ENCODE measurements at places on chromosomes 6 and 20. TPM values are rescaled to one million over a fixed set of nuclear protein-coding genes. Genes with fewer than 3 reads are reported as not detected.

- no peak for DNase-seq
These were observed 22.4 kb upstream of the SLC9A8 start for GRCh38 chr20:49790077-49790798.

DNA sequence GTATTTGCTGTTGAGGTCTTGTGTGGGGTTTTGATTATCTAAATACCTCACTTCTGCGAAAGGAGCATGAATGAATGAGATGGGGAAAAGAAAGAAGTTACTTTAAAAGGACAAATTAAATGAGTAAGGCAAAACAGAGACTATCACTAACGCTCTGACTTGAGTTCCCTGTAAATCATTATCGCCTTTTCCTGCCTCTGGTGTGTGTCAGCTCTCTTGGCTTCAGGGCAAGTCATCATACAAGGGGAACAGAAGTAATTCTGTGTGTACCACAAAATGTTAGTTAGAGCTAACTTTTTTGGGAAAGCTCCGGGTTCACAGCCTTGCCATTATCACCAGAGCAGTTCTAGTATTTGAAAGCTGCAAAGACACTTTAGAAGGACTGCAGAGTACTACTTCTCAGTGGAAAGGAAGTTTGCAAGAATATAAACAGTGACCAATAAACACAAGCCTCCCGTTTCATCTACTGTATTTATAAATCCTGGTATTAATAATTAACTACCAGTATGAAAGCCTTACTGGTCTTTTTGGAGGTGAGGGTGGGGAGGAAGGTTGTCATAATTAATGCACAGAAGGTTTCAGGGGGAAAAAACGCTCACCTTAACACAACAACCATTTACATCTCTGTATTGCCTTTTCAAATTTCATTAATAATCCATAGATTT lies 1.2 kb downstream of the DZANK1 start:
- no peak for DNase-seq

DNA sequence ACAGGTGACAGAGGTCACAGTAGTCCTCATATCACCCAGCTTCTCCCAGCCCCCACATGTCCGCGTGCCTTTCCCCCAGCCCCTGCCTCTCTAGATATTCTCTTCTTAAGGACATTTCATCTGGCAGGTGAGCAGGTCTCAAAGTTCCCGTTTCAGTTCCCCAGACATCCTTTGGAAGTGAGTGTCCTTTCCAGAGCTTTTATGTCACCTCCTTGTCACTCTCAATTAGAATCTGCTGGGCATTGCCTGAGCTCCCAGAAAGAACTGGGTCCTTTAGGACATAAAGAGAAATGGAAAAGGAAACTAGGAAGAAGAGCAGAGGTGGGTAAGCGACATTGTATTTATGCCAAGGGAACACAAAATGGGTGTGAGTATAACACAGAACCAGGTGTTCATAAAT lies 66.9 kb upstream of the CEP85L start:
- DNase-seq: no peak

Gene BFSP1
- total RNA-seq: 1.3 TPM

- no peak for DNase-seq
These were observed 55.8 kb upstream of the TFAP2D start for GRCh38 chr6:50657513-50657912.

GRCh38 chr20:53984356-53985149 lies 85.8 kb downstream of the BCAS1 start:
- DNase-seq: peak; percentile 90

DNA sequence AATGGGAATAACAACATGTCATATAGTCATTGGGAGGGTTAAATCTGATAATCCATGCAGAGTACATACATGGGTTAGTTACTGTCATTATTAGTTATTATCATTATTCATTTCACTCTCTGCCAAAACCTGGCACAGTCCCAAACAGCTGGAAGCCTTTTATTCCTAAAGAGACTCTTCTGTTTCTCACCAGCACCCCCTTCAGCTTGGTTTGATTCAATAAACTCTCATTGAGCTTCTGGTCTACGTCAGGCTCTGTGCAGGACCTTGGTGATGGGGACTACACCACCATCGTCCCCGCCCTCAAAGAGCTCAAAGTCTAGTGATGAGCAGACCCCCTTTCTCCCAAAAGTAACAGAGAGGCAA lies 2.3 kb downstream of the KCNK15 start:
- no peak for DNase-seq

- DNase-seq: no peak
These were observed 146.6 kb downstream of the SOBP start for GRCh38 chr6:107636486-107636885.

Gene NCR2
- total RNA-seq: not detected

GRCh38 chr6:139582956-139583355 lies 208.5 kb upstream of the CITED2 start:
- DNase-seq: no peak

DNA sequence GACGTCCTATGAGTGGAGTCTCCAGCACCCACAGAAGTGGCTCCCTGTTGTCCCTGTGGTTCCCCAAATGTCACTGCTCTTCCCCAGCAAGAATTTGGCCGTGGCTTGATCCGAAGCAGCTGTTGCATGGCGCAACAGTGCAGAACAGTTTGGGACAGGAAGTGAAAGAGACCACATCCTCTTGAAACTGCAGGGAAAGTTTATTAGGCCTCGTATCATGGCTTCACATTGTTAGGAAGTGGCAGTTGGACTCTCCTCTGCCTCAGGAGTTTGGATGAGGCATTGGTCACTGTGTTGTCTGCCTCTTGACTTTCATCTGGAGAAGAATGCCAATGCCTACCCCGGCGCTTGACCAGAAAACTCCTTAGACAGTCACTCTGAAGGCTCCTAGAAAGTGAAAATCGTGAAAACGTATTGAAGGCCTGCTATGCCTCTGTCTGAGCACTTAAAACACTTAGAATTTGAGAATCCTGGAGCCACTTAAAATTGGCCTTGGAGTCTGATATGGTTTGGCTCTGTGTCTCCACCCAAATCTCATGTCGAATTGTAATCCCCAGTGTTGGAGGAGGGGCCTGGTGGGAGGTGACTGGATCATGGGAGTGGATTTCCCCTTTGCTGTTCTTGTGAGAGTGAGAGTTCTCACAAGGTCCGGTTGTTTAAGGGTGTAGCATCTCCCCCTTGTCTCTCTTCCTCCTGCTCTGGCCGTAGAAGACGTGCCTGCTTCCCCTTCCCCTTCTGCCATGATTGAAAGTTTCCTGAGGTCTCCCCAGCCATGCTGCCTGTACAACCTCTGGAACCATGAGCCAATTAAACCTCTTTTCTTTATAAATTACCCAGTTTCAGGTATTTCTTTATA lies 334.9 kb upstream of the JARID2 start:
- DNase-seq: peak; percentile 75

GRCh38 chr6:6386010-6386409 lies 65.5 kb upstream of the F13A1 start:
- DNase-seq: no peak

Gene KCNK15
- total RNA-seq: 0.71 TPM

DNA sequence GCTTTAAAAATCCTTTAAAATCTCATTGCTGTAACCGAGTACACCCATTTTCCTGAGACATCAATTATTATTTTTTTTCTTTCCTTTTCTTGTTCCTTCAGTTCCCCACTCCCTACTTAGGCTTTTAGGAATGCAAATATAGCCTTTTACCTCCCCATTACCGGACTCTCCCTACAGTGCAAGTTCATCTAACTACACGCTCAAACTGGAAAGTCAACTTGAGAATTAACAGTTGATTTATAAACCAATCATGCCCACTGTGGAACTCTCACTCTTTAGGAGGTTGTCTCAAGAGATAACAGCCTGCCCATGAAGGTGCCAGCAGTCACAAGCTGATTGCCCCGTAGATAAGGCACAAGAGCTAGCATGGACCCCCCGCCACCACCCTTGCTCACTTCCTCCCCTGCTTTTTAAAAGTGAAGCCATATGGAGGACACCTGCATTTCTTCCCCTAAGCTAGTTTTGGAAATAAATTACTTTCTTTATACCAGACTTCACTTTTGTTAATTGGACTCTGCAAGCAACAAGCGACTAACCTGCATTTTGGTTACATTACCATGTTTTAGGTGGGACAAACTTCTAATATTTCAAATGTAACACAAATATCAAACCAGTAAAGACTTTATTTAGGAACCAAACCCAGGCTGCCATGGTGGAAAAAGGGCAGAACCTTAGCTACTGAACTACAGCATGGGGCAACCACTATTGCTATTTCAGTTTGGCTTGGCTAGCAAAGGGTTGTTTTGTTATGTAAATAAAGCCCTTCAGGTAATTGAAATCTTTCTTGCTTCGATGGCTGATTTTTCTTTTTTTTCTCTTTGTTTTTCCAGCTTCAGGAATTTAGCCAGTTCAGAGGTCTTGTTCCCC lies 34.9 kb downstream of the UBD start:
- no peak for DNase-seq
